Effector CD8-positive, alpha-beta T cell (primary cell): ENCODE measurements at places on chromosomes 16 and 17.

- DNase-seq, result no peak
These were observed 262.3 kb upstream of the TNRC6C start for GRCh38 chr17:77696151-77696720.

- peak; percentile 5 for DNase-seq
These were observed 14.4 kb upstream of the GPRC5B start for GRCh38 chr16:19898924-19899604.

GRCh38 chr17:80017226-80018010 lies 18.3 kb downstream of the TBC1D16 start:
- no peak for DNase-seq

DNA sequence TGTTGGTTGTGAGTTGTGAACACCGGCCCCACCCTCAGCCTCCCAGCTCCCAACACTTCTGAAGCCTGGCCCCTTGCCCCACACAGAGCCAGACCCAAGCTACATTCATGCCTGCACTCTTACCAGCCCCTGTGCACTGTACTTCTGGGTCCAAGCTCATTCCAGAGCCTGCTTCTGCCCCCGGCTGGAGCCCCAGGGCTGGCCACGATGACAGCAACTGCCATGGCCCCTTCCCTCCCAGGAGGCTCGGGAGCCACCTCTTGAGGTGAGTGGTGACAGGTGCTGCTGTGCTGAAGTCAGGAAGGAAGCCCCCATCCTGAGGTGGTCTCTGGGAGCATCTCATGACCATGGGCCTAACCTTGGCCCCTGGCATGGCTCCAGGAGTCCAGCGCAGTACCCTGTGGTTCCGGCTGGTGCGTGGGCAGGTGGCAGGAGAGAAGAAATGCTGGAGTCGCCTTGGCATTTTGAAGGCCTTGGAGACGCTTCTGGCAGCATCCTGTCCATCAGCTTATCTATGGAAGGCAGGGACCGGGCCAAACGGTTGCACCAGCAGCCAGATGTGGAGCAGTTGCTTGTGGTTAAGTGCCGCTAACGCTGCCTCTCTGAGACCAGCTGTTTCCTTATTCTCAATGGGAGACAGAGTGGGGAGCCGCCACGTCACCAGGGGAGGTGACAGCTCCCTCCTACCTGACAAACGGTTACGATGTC lies 3.9 kb upstream of the CDT1 start:
- no peak for DNase-seq

GRCh38 chr16:46789499-46790414 lies 41.2 kb downstream of the C16orf87 start:
- DNase-seq, result peak; percentile 70

- DNase-seq, result no peak
These were observed 56.4 kb downstream of the MGAT5B start for GRCh38 chr17:76924345-76925342.

DNA sequence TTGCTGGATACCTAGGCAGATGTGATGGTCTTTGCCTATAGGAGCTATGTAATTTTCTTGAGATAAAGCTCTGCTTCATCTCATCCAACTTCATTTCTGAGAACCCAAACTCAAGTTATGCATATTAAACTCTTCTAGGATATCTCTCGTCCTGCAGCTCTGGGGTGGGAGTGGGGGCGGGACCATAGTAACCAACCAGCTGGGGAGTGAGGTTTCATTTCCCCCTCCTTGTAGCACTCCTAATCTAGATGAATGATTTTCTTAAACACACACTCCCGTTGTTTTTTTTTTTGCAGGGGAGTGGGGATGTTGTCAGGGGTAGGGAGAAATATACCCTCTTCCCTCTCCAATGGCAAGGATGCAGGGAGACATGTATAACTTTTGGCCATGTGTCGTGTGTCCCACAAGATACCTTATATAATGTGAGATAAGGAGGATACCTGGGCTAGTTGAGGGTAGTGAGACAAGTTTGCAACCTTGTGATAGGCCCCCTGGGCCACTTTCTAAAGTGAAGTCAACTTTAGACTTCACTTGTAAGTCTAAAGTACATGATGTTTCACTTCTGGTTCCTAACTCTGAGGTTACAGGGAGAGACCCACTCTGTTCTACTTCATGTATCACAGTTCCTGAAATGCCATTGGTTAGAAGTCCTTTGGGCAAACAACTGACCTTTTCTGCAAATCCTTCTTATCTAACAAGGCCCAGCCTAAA lies 10.5 kb upstream of the HEATR6 start:
- no peak for DNase-seq
